NCI-H1105 treated with DMSO at 0.1 percent for 48 hours (cell line): ENCODE measurements at places on chromosomes 12 and 14.
A peak's percentile ranks its signal among the peaks of the same experiment; 100 is the strongest.

DNA sequence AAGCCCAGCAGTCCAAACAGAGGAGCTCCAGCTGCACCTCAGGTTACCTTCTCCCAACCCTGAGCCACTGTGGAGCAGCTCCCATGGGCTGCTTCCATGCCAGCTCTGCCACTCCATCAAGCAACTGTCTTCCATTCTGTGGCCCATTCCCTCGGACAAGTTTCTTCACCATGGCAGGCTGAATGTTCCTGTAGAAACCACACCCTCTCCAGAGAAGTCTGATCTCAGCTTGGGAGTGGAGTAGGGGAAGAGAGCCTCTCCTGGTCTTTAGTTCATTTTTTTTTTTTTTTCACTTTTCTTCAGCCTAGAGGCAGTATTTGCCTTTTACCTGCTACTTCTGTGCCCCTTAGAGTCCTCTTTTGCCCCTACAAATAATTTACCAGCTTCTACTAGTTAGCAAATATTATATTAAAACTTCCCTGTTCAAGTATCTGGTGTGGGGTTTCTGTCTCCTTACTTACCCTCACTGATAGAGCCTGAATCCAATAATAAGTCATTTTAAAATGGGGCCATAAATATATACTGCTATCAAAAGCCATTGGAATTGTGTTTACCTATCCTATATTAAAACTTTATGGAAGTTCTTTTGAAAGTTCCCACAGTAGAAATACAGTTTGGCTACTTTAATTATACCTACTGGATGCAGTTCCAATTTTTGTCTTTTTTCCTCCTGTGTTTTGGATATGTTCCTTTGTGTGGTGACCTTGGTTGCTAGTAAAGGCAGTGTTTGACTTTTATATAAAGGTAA lies 11.7 kb upstream of the SLC17A8 start:
- no peak for DNase-seq

DNA sequence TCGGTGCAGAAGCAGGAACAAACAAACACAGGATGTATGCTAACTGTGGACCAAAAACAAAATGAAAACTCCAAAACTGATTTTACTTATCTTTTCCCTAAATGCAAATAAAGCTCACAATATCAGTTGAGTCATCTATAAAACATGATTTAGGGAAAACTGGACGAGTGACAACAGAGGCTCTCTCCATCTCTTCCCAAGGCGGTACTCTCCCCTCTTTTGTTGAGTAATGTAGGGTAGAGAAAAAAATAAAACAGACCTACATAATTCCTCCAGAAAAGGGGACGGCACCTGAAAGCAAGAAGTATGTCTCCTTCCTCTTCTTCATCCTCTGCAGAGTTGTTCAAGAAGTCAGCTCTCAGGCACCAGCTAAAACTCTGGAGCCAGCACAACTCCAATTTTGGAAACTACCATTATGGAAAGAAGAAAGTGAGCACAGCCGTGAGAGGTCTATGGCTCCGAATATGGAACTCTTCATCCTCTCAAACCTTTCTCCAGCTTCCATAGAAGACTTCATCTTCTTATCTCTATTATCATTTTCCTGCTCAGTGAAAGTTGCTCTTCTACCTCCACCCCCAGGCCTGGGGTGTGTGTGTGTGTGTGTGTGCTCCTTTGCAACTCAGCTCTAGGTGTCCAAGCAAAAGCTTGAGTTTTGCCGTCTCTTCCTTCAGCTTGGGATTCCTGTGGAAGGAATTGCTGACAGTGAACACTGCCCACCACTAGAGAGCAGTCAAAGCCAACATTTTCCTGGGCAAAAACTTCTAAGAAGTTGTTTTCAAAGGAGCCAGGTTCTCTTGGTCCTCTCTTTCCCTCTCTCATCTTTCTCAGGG lies 155.4 kb downstream of the DIO2 start:
- peak; percentile 47 for DNase-seq

DNA sequence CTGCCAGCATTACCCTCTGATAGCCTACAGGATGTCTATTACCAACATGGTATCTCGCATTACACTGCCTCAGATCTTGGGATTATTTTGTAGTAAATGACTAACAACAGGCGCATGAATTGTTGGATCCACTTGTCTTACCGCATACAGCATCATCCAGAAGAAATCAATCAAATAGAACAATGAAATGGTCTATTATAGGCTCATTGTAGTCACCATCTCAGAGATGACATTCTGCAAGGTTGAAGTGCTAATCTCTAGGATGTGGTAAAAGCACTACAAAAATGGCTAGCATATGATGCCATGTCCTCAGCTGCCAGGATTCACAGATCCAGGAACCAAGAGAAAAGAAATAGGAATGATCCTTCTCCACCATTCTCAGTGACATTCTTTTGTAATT lies 52.0 kb downstream of the WASHC3 start:
- DNase-seq, result no peak

DNA sequence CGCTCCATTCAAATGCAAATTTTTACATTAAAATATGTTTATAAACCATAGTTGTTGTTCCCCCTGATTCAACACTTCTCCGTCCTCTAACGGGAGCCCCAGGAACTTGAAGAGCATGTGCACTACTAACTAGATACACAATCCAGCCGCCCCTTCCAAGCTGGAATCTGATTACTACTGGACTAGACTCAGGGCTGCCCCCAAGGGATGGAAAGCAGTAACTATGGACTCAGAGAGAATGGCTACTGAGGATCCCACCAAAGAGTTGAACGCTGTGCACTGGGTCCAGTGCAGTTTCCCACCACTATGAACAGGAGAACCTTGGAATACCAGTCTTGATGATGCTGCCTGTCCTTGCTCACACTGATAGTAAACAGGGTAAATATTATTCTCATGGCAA lies 48.6 kb upstream of the PCNX1 start:
- no peak for DNase-seq

DNA sequence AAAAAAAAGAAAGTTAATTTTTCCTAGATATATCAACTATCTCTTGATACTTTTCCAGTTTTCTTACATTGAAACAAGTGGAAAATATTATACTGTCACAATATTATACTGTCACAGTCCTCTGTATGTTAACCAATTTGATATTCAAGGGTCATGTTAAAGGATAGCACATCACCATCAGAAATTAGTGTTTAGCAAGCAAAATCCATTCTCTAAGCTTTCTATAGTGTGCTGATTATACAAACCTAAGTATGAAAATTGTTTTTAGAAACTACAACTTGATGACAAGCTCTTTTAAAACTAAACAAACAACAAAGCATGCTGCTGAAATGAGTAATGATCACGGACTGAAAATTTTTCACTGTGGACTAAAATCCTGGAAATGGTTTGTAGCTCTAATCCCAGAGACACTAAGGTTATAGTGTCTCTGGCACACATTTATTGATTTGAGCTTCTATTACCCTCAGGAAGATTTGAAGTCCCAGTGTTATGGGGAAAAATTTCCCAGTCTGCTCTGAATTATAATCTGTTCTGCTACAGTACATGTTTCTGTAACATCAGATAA lies 9.7 kb downstream of the SPTSSA start:
- DNase-seq, result no peak
